Testis (tissue), 5 donors: ENCODE measurements at places on chromosomes 1 and 21. TPM values are rescaled to one million over a fixed set of nuclear protein-coding genes. Genes with fewer than 3 reads are reported as not detected.

The COL6A1 gene
- 197 TPM for polyA plus RNA-seq

- H3K4me3 ChIP-seq = no peak overlapping the region
- H3K4me1 ChIP-seq = no peaks in the 10 kb centered on the region
- peaks cover 10% of the 10 kb centered on the region for H3K36me3 ChIP-seq
- no peak for DNase-seq
Observed at GRCh38 chr1:77961392-77961791, 17.5 kb downstream of the FUBP1 start.

The S1PR1 gene
- polyA plus RNA-seq = 9.3 TPM

The LMOD1 gene
- 39.4 TPM for polyA plus RNA-seq

The GPR37L1 gene
- 0.42 TPM for polyA plus RNA-seq

The GNAT2 gene
- 4.1 TPM for polyA plus RNA-seq

- no peaks in the 10 kb centered on the region for H3K27me3 ChIP-seq
- H3K36me3 ChIP-seq = no peaks in the 10 kb centered on the region
- peak; percentile 73 for DNase-seq
- H3K27ac ChIP-seq = peak overlapping the region; percentile 89
- no peak overlapping the region for H3K4me3 ChIP-seq
Observed at GRCh38 chr21:46060596-46061061, 37.3 kb upstream of the COL6A2 start.

GRCh38 chr21:16070207-16070651, 340.4 kb downstream of the USP25 start:
- H3K4me1 ChIP-seq = peaks cover 3% of the 10 kb centered on the region
- DNase-seq = no peak
- H3K36me3 ChIP-seq = no peaks in the 10 kb centered on the region

DNA sequence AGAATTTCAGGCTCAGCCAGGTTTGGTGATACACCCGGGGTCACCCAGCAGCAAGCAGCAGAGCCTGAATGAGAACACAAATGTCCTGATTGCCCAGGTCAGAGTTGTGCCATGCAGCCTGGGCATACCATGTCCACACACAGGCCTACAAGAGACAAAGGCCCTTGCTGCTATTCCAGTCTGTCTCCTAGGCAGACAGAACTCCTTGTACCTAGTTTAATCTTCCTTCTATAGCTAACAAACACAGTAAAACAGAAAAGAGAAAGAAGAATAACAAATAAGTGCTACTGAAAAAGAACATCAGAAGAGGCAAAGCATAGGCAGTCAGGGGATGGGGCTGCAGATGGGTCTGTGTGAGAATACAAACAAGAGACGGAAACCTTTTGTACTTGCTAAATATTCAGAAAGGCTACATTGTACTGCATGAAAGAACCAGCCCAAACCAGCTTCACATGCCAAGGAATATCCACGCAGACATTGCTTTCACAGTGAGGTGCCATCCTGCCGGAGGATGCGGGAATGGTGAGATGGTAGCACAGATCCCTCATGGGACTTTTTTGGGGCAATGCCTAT, 401.7 kb downstream of the OMA1 start:
- DNase-seq = no peak
- no peaks in the 10 kb centered on the region for H3K4me1 ChIP-seq
- H3K27me3 ChIP-seq = no peaks in the 10 kb centered on the region
- no peaks in the 10 kb centered on the region for H3K36me3 ChIP-seq

- H3K27ac ChIP-seq = no peak overlapping the region
- no peaks in the 10 kb centered on the region for H3K27me3 ChIP-seq
- H3K36me3 ChIP-seq = no peaks in the 10 kb centered on the region
- no peaks in the 10 kb centered on the region for H3K4me1 ChIP-seq
- H3K4me3 ChIP-seq = no peak overlapping the region
- DNase-seq = no peak
Observed at GRCh38 chr1:153232553-153232952, 15.2 kb downstream of the PRR9 start.

DNA sequence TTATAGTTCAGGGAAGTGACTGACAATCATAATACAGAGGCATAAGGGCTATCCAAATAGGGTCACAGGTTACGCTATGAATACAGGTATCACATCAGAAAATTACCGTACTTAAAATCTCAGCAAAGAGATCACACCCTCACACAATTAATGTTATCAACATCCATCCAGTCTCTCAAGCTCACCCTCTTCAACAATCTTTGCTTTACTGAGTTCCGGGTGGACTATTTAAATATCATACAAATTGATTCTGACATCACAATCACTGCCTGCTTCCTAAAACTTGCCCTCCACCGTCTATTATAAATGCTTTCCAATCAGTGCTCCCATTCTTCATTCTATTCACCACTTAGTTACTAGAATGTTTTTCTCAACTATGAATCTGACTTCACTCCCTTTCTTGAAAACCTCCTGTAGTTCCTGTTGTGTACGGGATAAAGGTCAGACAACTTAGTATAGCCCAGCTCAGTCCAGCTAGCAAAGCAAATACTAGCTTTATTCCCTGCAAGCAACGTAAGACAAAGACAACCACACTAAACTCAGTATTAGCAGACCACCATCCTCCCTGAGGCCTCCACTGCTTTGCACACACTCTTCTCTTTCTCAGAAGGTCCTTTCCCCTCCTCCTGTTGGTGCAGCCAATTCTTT, 398.7 kb downstream of the SMYD3 start:
- no peaks in the 10 kb centered on the region for H3K27me3 ChIP-seq
- no peak overlapping the region for H3K27ac ChIP-seq
- DNase-seq = no peak

DNA sequence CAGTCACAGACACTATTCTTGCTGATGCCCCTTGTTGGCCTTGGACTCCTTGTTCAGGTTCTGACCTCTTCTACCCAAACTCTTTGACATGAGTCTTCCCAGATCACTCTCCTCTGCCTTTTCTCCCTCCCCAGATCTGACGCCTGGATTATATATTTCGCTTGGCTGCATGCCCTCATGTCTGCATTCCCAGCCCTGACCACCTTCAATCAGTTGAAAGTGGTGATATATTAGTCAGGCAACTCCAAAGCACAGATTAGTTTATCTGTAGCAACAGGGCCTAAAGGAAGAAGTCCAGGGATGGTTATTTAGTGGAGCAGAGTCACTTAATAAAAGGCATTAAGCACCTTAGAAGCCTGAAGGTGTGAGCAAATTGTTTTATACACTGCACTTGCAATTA, 110.0 kb upstream of the GUCA2B start:
- no peak for DNase-seq
- H3K36me3 ChIP-seq = no peaks in the 10 kb centered on the region
- no peak overlapping the region for H3K4me3 ChIP-seq
- H3K27ac ChIP-seq = no peak overlapping the region

DNA sequence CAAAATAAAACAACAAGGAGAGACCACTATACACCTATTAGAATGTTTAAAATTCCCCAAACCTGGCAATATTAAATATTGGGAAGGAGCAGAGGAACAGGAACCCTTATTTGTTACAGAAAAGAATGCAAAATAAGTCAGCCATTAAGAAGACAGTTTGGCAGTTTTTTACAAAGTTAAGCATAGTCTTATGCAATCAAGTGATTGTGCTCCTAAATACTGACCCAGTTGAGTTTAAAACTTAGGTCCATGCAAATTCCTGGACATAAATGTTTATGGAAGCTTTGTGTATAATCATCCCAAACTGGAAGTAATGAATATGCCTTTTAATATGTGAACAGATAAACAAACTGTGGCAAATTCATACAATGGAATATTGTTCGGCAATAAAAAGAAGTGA, 72.9 kb upstream of the RGS4 start:
- H3K36me3 ChIP-seq = no peaks in the 10 kb centered on the region
- no peaks in the 10 kb centered on the region for H3K4me1 ChIP-seq
- no peak overlapping the region for H3K27ac ChIP-seq
- H3K4me3 ChIP-seq = no peak overlapping the region
- no peak for DNase-seq

DNA sequence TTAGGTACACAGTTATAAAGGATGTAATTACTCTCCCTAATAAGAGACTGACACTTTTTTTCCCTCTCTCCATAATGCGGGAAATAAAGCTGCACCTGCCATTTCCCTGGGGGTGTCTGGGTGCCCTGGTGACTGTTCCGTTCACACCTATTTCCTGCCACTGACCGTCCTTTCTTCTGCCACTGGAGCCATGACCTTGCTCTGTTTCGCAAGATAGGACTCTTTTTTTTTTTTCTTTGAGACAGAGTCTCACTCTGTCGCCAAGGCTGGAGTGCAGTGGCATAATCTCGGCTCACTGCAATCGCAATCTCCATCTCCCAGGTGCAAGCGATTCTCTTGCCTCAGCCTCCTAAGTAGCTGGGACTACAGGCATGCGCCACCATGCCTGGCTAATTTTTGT, 66.1 kb upstream of the SERBP1 start:
- DNase-seq = no peak
- no peak overlapping the region for H3K4me3 ChIP-seq
- H3K27me3 ChIP-seq = no peaks in the 10 kb centered on the region
- no peaks in the 10 kb centered on the region for H3K36me3 ChIP-seq

GRCh38 chr21:46149205-46149901, 6.0 kb downstream of the FTCD start:
- no peaks in the 10 kb centered on the region for H3K27me3 ChIP-seq
- no peak for DNase-seq
- no peak overlapping the region for H3K4me3 ChIP-seq
- H3K27ac ChIP-seq = no peak overlapping the region

DNA sequence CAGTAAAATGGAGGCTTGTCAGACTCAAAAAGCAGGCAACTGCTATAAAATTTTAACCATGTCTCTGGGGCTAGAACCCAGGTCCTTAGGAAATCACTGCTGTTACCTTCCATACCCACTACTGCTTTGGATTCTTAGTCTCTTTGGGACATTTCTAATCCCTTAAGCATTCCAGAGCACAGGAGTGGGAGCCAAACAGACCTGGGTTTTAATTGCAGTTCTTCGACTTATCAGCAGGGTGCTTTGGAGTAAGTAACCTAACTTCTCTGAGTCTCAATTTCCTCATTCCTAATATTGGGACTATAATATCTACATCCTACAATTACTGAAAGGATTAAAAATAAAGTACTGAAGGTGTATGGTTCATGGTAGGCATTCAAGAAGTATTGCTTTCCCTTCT, 161.0 kb upstream of the BEND5 start:
- no peaks in the 10 kb centered on the region for H3K36me3 ChIP-seq
- no peak for DNase-seq
- no peaks in the 10 kb centered on the region for H3K4me1 ChIP-seq
- no peak overlapping the region for H3K27ac ChIP-seq

GRCh38 chr1:93142161-93142560, 38.1 kb downstream of the TMED5 start:
- H3K4me3 ChIP-seq = no peak overlapping the region
- H3K36me3 ChIP-seq = no peaks in the 10 kb centered on the region
- H3K4me1 ChIP-seq = no peaks in the 10 kb centered on the region
- H3K27me3 ChIP-seq = no peaks in the 10 kb centered on the region

DNA sequence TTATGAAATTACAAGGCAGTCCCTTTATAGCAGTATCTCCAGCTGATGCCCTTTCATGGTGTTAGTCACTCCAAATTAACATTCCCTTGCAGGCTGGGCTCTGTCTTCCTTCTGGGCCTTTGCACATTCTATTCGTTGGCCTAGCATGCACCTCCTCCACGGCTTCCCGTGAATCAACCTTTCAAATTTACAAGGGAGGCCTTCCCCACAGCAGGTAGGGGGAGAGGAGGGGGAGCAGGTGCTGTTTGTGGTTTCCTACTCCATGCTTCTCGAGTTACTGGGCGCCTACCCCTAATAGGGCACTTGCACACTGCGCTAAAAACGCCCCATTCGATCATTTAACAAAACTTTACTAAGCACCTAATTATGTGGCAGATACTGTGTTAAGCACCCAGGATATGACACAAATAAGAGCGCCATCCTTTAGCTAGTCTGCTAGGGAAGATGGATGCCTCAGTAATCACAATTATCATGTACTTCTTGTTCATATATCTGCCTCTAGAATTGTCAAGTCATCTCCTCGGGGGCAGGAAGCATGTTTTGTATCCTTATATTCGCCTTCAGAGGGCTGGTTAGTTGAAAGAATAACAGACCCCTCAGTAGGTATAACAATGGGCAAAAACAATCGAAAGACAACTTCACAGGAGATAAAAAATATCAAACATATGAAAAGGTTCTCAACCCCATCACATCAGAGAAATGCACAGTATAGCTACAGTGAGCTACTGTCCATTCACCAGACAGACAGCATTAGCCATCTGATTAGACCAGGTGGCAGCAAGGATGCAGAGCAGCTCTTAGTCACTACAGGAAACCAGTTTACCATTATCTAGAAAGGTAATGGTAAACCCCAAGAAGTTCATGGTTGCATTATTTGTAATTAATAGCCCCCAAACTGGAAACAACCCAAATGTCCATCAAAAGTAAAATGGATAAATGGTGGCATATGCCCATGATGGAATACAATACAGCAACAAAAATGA, 1.7 kb upstream of the ADAR start:
- H3K27ac ChIP-seq = peak overlapping the region; percentile 98
- no peaks in the 10 kb centered on the region for H3K27me3 ChIP-seq
- no peak for DNase-seq
- H3K4me3 ChIP-seq = no peak overlapping the region
- H3K4me1 ChIP-seq = peaks cover 33% of the 10 kb centered on the region

The PCAT6 gene
- 80.5 TPM for polyA plus RNA-seq

The FAM89A gene
- 5.6 TPM for polyA plus RNA-seq
